Effector memory CD4-positive, alpha-beta T cell (primary cell): ENCODE measurements at places on chromosomes 11 and 22.
A peak's percentile ranks its signal among the peaks of the same experiment; 100 is the strongest.

DNA sequence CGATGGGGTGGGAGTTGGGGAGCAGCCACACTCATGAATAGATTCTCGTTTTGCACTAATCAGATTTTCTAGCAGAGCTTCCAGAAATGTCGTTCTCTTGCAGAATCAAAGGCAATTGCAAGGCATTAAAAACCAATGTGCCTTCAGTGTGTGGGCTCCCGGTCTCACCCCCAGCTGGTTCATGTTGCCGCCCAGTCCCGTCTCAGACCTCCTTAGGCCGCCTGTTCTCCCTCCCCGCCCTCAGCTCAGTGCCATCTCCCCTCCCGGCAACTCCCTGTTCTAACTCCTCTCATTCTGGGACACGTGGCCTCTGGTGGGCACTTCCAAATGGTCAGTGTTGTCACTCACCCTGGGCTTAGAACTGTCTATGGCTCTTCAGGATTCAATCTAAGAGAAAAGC is 42.5 kb upstream of the SMIM38 start:
- DNase-seq: no peak

DNA sequence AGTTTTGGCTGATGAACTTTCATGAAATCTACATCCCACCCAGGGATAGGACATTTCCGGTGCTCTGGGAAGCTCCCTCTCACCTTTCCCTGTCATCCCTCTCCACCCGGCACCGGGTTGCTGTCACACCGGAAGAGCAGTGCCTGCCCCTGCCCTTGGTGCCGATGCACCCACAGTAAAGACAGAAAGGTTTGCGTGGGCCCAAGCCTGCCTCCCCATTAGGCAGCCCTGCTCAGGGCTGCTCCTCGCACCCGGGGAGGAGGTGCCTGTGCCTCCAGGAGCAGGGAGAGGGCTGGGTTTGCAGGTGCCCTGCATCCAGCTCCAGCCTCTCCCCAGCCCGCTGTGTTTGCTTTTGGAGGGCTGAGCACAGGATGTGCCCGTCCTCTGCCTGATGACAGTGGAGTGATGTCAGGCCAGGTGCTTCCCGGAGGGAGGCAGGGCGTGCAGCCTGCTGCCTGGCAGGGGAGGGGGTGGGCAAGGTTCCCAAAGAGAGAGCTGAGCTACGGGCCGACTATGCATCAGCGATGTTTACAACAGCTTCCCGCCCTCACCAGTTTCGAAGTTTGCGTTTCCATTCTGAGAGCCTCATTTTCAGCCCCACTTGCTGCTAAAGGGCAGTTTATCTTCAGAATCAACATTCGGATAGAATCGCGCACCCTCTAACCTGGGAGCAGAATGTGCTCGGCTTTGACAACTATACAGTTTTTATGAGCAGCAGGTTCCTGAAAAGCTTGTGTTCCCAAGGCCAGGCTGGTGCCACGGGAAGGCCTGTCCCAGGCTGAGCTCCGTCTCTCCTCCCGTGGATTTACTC is 83.2 kb upstream of the CLDN5 start:
- DNase-seq: no peak

DNA sequence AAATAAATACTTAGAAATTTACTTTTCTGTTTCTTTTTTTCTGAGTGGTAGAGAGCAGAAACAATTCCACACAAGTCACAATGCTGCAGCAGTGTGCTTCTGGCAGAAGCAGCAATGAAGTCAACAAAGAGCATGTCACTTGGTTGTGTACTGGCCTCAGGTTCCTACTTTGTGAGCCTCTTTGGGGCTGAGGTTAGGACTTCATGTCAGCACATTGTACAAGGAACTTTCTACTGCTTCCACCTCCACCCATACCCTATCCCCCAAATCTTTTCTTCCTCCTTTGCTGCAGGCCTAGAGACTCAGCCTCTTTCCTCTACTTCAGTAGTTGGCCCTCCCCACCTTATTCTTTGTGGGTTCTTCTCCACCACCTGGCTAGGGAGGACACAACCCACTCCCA is 252.7 kb upstream of the PITPNB start:
- DNase-seq: no peak

DNA sequence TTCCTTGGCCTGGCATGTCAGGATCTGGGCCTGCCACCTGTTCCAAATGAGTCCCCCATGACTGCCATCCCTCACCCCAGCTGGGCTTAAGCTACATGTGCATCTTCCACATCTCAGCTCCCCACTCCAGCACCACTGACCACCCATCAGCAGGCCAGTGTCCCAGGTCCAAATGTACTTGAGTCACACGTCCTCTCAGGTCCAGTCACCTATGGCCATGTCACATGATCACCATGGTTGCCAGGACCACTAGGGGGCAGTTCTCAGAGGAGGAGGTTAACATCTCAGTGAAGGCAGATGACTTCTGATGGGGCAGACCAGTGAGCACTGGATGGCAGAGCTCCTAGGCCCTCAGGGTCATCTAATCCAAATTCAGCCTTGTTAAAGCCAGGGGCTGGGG is 41.9 kb upstream of the WNT11 start:
- DNase-seq: no peak

GRCh38 chr11:59425131-59425530 is 1.1 kb downstream of the OR5A2 start:
- DNase-seq: no peak

DNA sequence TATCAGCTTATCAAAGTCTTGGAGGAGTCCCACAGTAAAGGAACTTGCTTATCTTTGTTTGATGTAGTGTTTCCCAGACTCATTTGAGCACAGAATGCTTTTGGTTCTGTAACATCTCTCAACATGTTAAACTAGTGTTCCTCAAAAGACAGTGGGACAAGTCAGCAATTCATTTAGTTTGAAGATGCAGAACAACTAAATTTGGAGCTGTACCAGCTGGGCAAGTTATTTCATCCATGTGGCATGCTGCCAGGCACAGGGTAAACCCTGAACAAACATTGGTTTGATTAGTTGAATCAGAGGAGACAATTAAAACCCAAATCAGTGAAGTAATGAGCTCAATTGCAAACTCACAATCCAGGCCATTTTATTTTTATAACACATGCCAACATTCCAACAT is 141.2 kb downstream of the CSNK2A3 start:
- DNase-seq: no peak

DNA sequence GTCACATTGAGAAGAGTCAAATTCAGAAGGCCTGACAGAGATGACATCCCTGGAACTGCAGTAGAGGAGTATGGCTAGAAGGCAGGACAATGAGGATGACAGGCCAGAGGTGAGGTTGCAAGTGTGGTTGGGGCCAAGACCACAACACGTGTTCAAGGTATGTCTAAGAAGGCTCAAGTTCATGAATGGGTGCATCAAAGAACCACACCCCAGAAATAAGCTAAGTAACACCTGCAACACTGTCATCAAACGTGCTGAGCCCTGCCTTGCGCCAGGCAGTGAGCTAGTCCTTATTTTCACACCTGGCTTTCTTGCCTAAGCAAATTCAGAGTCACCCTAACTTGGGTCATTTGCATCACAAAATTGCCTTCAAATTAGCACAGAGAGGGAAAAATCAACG is 313.6 kb downstream of the KIRREL3 start:
- DNase-seq: no peak

DNA sequence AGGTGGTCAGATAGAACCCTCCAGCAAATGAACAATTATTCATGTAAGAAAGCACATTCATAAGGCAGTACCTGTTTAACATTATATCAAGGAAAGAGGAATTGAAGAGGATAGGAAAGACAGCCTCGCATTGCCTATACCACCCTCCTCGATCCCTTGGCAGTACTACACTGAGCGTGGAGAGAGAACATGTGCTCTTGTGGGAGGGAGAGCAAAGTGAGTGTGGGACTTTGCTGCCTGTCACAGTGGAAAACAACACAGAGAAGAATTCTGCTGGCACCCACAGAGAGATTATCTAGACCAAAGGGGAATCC is 17.5 kb upstream of the DDX10 start:
- DNase-seq: no peak

GRCh38 chr11:83816572-83817187 is 530.5 kb upstream of the CCDC90B start:
- no peak for DNase-seq

DNA sequence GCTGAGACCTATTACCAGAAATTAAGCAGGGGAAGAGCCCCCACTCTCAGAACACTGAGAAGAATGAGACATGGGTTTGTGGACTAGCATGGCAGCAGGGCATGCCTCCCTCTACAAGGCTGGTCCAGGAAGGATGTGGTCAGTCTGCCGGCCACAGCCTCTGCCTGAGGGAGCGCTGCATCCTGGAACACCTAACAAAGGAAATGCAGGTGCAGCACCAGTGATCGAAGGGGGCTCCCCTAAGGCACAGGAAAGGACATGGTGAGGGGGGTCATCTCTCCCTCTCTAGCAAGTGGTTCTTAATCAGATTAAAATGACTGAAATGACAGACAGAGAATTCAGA is 40.6 kb upstream of the ARL14EP start:
- peak; percentile 9 for DNase-seq

GRCh38 chr11:95559899-95560298 is 229.7 kb downstream of the FAM76B start:
- no peak for DNase-seq

DNA sequence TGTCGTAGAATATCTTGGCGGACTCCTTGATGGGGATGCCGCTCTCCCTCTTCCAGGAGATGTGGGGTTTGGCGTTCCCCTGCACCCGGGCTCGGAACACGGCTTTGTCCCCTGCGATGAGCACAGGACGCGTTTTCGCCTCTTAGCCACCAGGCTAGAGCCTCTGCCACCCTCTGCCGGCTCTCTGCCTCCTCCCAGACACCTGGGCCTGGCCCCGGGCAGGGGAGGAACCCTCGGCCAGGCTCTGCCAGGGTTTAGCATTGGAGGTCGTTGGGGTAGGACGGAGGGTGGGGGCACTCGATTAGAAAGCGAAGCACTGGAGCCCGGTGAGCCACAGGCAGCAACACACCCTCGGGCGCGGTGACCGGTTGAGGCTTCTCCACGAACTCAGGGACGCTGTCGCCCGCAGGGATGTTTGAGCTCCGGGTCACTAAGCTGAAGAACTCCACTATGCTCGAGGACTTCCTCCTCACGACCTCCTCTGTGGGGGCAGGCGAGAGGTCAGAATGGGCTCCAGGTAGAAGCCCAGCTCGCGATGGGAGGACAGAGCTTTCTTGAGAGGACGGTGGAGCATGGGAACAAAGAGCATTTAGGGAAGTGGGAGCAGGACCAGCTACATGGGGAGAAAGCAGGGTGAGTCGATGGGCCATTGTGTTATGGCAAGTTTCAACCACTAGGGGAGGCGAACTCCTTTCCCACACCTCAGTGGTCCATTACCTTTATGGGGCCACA is 4.3 kb downstream of the IGSF22 start:
- no peak for DNase-seq

DNA sequence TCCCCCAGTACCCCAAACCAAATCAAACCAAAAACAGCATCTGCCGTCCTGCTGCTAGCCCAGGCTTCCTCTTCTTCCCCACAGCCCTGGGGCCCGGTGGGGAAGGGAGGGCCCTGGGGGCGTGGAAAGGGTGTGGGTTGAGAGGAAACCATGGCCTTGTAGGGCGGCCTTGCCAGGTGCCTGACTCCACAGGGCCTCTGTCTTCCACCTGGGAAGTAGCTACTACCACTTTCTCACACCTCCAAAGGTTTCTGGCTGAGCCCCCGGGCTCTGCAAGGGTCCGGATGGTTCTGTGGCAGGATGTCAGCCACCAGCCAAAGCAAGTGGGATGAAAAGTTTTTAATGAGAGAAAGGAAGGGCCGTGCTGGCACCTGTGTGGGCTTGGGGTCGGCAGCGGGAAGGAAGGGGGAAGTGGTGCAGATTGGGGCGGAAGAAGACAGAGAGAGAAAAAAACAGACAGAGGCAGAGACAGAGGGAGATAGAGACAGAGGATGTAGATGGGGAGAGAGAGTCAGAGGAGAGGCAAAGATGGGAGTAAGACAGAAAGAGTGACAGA is 10.5 kb downstream of the TPST2 start:
- peak; percentile 12 for DNase-seq

GRCh38 chr11:10622108-10622507 is 53.6 kb upstream of the LYVE1 start:
- no peak for DNase-seq

GRCh38 chr11:64844330-64845128 is at the start of gene CDC42BPG:
TSS of gene CDC42BPG (minus strand) at chr11:64844653. CDS start at chr11:64844569, 84 bp downstream.
- peak; percentile 60 for DNase-seq

DNA sequence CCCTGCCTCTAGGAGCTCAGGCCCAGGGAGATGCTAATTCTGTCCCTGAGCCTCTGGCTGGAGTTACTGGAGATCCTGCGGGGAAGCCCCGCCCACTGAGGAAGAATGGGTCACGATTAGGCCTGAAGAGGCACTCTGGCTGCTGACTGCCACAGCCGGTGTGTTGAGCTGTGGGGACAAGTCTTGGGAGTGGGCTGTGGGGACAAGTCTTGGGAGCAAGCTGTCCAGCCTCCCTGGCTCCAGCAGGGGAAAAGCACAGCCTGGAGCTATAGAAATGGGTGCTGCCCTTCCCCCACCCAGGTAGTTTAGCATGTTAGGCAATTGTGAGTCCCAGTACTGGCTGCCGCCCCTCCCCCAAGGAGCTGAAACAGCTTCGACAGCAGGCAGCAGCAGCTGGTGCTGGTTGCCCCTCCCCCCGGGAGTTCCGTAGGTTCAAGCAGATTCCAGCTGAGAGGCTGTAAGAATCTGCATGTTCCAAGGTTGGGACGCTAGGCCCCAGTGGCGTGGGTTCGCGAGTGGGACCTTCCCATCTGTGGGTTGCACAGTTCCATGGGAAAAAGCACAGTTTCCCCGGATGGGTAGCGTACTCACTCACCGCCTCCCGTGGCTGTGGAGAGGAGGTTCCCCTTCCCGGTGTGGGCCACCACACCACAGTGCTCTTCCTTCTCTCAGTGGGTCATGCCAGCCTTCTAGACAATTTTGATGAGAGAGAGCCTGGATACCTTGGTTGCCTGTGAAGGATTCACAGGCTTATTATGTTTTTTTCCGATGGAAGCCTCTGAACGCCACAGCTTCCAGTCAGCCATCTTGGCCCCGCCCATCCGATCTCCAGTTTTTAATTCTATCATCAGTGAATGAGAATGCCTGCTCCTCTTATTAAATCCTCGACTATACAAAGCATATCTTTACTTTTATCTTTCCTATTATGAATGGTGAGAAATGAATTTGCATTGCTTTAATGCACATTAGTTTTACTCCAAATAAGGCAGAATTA is 61.5 kb downstream of the MSANTD4 start:
- DNase-seq: no peak

- no peak for DNase-seq
These were observed 23.1 kb downstream of the POLR3H start for GRCh38 chr22:41521126-41521525.

GRCh38 chr11:104654181-104654813 is 244.0 kb downstream of the CASP12 start:
- no peak for DNase-seq

GRCh38 chr22:27786291-27786932 is 15.1 kb downstream of the MN1 start:
- no peak for DNase-seq
